Bladder microvascular endothelial cell (primary cell): ENCODE measurements at places on chromosomes 7 and 10. TPM values are rescaled to one million over a fixed set of nuclear protein-coding genes. Genes with fewer than 3 reads are reported as not detected.

OR6V1 gene
- not detected in 2 replicates for total RNA-seq

ERVW-1 gene
- not detected in 2 replicates for total RNA-seq

PTN gene
- 0.16 TPM in 1 of 2 replicates, not detected in the other for total RNA-seq

ZNF488 gene
- 0.13 TPM in 1 of 2 replicates, not detected in the other for total RNA-seq

NEURL1 gene
- total RNA-seq, result under 0.01 and 0.06 TPM in 2 replicates

ASAH2 gene
- 0.31 and 0.49 TPM in 2 replicates for total RNA-seq

LRRD1 gene
- total RNA-seq, result under 0.01 TPM in 2 replicates

MET gene
- 33.5 and 64.6 TPM in 2 replicates for total RNA-seq

ARHGEF5 gene
- 0.06 and 0.16 TPM in 2 replicates for total RNA-seq

MMD2 gene
- total RNA-seq, result not detected in 2 replicates

KIF5B gene
- 100 and 140 TPM in 2 replicates for total RNA-seq

PDZD7 gene
- 0.16 and 0.44 TPM in 2 replicates for total RNA-seq

NUTM2B gene
- 0.16 and 0.25 TPM in 2 replicates for total RNA-seq

NPY4R2 gene
- total RNA-seq, result not detected in 2 replicates

STRA8 gene
- not detected in 2 replicates for total RNA-seq

CADPS2 gene
- total RNA-seq, result 43.5 and 62.1 TPM in 2 replicates

TLL2 gene
- total RNA-seq, result 0.06 TPM in 1 of 2 replicates, not detected in the other

CPA1 gene
- not detected in 2 replicates for total RNA-seq

COL1A2 gene
- total RNA-seq, result 19.6 and 72.4 TPM in 2 replicates

CYP2E1 gene
- 0.16 and 0.63 TPM in 2 replicates for total RNA-seq

LRMDA gene
- 8.7 and 13.5 TPM in 2 replicates for total RNA-seq

PRR15 gene
- total RNA-seq, result 0.06 and 0.16 TPM in 2 replicates

TMEM270 gene
- 0.13 TPM in 1 of 2 replicates, not detected in the other for total RNA-seq

HOXA6 gene
- total RNA-seq, result 2.3 and 6.9 TPM in 2 replicates

PRSS58 gene
- not detected in 2 replicates for total RNA-seq

UNCX gene
- not detected in 2 replicates for total RNA-seq

WEE2 gene
- total RNA-seq, result not detected in 2 replicates

IFIT1B gene
- total RNA-seq, result not detected in 2 replicates

SPACDR gene
- 0.32 and 0.38 TPM in 2 replicates for total RNA-seq

KLF14 gene
- not detected in 2 replicates for total RNA-seq

MMP21 gene
- total RNA-seq, result 0.57 TPM in 1 of 2 replicates, not detected in the other

SLC13A1 gene
- total RNA-seq, result not detected in 2 replicates

EBF3 gene
- total RNA-seq, result 9.5 and 14.4 TPM in 2 replicates

CHCHD3 gene
- 58.6 and 78.0 TPM in 2 replicates for total RNA-seq

ITGB8 gene
- total RNA-seq, result 0.32 and 49.9 TPM in 2 replicates

DCLRE1A gene
- 5.2 and 9.1 TPM in 2 replicates for total RNA-seq

CPN1 gene
- total RNA-seq, result not detected in 2 replicates

NEUROD6 gene
- total RNA-seq, result not detected in 2 replicates

FAM25C gene
- not detected in 2 replicates for total RNA-seq

NFE2L3 gene
- total RNA-seq, result 14.1 and 70.6 TPM in 2 replicates
